DMS79 (cell line): ENCODE measurements at places on chromosomes 16 and 17.
A peak's percentile ranks its signal among the peaks of the same experiment; 100 is the strongest.

DNA sequence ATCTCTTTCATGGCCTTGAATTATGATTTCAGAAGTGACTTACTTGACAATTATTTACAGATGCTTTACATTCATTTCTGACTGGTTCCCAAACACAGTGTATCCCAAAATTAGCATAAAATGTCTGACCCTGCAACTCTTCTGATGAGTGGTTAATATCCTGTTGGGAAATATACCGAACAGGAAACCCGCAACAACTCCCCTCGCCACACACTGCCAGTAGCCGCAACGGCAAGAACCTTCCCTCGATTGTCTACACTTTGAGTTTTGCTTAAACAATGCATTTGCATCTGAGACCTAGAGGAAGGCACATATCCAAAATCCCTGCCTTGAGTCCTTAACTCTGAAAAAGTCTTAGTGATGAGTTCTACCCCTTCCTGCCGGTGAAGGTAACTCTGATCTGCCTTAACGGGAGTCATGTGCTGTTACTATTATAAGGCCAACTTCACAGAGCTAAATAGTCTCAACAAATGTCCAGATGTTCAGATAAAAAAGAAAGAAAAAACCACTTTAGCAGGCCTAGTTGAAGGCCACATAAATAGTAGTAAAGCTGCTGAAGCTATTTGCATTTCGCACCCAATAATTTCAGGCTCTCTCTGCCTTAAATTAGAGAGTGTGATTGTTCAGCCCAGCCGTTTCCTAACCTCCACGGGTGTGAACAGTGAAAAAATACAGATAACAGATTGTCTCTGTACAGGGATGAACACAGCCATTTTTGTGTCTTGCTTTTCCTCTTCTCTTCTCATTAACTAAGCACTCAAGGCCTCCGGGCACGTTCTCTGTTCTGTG is 321.1 kb downstream of the HS3ST3B1 start:
- DNase-seq: no peak

DNA sequence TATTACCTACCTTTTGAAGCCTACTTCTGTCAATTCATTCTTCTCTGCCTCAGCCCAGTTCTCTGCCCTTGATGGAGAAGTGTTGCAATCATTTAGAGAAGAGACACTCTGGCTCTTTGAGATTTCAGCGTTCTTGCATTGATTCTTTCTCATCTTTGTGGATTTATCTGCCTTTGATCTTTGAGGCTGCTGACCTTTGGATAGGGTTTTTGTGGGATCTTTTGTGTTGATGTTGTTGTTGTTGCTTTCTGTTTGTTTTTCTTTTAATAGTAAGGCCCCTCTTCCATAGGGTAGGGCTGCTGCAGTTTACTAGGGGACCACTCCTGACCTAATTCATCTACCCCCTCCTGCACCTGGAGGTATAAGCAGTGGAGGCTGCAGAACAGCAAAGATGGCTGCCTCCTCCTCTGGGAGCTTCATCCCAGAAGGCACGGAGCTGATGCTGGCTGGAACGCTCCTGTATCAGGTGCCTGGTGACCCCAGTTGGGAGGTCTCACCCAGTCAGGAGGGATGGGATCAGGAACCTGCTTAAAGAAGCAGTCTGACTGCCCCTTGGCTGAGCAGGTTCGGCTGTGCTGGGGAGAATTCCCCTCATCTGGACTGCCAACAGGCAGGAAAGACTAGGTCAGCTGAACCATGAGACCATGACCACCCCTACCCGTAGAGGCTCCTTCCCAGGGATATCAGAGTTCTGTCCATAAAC is 28.0 kb downstream of the NFATC3 start:
- no peak for DNase-seq

GRCh38 chr16:84176192-84177053 is 10.4 kb downstream of the TAF1C start:
- DNase-seq: no peak

- no peak for DNase-seq
Observed at GRCh38 chr17:50396261-50397110, 837 bp downstream of the LRRC59 start.

- DNase-seq: peak; percentile 34
Observed at GRCh38 chr17:78708510-78708973, 73.5 kb downstream of the CYTH1 start.

DNA sequence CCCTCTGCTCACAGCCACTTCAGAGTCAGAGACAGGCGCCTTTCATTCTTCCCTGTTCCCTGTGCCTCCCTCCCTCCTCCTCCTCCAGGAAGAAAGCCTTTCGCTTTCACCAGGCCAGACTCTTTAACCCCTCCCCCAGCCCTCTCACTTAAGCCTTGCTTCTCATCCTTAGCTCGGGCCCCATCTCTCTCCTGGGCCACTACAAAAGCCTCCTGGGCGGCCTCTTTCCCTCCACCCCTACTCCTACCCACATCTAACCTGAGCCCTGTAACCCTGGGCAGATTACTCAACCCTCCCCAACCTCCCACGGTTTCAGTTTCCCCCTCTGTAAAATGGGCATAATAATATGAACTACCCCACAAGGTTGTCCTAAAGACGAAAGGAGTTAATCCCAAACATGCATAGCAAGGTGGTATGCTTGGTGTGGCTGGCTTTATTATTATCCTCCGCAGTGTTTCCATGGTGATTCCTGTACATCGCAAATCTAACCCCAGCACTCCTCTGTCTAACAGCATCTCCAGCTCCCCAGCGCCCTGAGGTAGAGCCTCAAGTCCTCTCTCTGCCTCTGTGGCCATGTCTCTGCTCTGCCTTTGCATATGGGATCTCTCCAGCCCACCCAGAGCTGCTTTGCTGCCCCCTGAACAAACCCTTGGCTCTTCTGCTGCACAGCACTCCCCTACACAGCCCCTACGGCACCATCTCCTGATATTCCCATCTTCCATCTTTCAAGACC is 17.7 kb downstream of the PIMREG start:
- no peak for DNase-seq

- DNase-seq: no peak
Observed at GRCh38 chr17:65171752-65172151, 34.6 kb downstream of the RGS9 start.

- DNase-seq: no peak
Observed at GRCh38 chr17:36525113-36525512, 9.6 kb downstream of the MYO19 start.

DNA sequence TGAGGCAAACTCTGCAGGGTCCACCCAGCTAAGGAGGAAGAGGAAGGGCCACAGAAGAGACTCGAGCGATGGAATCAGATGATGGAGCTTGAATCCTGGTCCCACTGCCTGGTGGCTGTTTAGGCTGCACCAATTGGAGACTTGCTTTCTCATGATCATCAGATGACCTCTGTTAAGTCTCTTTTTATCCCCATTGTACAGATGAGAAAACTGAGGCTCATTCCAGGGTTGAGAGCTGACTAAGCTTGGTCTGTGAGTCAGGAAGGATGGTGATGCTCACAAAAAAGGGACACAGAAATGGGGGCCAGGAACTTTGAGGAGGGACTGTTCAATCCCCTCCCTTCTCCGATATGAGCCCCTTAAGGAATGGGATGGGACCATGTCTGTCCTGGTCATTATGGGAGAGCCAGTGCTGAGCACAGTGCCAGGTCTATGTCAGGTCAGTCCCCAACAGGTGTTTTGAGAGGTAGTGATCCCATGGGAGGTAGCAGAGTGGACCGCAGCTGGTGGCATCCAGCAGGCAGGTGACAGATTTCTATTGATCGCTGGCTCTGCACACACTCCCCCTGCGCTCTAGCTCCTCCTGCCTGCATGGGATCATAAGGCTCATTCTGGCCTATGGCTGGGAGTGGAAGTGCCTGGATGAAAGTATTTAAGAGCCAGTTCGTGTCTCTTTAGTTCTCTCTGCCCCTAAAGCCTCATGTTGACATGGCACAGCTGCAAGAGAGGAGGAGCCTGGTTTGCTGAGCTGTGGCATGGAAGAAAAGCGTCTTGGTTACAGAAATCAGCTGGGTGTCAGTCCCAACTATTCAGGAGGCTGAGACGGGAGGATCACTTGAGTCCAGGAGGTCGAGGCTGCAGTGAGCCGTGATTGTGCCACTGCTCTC is 27.2 kb downstream of the SNX20 start:
- no peak for DNase-seq

- DNase-seq: no peak
Observed at GRCh38 chr17:64223283-64223682, 39.8 kb downstream of the TEX2 start.

DNA sequence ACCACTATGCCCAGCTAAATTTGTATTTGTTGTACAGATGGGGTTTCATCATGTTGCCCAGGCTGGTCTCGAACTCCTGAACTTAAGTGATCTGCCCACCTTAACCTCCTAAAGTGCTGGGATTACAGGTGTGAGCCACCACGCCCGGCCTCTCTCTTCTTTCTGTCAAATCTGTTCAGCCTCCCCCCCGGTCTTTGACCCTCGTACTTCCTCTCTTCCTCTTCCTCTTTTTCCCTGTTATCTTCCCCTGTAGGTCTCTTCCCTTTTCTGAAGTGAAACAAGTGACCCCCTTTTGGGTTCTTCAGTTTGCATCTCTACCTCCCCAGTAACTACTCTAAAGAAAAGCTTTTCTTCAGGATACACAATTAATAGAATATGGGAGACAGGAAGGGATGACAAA is 31.7 kb upstream of the DHX40 start:
- no peak for DNase-seq

GRCh38 chr17:37207103-37207502 is 168.7 kb upstream of the C17orf78 start:
- DNase-seq: no peak

DNA sequence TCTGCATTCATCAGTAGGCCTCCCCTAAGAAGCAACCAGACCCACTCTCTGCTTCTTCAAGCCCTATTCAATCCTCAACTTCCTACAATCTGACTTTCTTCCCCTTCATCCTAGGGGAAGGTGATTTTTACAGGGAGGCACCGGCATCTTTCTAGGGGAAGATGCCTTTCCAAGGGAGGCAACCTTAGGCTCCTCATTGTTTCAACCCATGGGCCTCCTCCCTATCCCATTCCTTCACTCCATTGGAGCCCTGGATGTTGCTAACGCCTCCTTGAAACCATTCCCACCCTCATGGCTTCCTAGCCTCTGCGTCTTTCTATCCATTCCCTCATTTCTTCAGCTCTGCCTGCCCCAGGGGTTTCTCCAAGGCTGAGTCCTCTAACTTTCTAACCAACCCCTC is 2.7 kb upstream of the CUEDC1 start:
- DNase-seq: no peak

DNA sequence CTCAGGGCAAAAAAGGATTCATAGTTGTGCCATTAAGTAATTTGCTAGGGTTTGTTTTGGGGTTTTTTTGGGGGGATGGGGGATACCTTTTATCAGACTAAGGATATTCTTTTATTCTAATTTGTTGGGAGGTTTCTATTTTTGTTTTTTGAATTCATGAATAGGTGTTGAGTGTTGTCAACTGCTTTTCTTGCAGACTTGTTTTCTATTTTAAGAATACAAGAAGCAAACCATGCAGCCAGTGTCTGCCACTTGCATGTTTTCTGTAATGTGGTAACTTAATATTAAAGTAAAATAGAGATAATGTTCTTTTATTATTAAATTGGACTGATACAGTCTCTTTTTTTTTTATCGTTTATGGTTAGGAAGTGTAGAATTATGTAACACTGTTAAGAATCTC is 49.5 kb downstream of the NFATC3 start:
- no peak for DNase-seq
